NAMALWA (cell line): ENCODE measurements at places on chromosomes 1 and 21.
A peak's percentile ranks its signal among the peaks of the same experiment; 100 is the strongest.

- DNase-seq: no peak
Observed at GRCh38 chr1:243438815-243439214, 183.0 kb downstream of the SDCCAG8 start.

GRCh38 chr1:19219451-19219850 is 9.4 kb upstream of the UBR4 start:
- no peak for DNase-seq

DNA sequence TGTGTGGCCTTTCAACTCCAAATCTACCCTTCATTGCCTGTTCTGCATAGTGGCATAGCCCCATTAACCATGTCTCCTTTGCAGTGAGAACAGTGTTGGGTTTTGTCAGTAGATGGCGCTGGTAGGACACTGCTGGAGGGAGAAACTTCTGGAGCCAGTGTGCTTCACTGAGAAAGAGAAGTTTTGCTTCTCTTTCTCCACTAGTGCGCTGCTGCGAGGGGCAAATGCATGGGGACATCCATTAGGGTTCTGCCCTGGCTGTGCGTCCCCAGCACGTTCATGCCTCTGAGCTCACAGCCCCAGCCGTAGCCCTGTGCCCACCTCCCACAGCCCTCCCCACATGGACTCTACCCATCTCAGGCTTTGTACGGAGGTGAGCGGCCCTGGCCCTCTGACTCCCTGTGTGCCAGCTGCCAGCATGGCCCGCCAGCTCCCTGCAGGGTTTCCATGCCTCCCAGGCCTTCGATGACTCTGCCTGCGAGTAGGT is 53.1 kb downstream of the RIMS3 start:
- DNase-seq: peak; percentile 90

GRCh38 chr1:108830119-108831008 is 26.5 kb downstream of the AKNAD1 start:
- DNase-seq: no peak

DNA sequence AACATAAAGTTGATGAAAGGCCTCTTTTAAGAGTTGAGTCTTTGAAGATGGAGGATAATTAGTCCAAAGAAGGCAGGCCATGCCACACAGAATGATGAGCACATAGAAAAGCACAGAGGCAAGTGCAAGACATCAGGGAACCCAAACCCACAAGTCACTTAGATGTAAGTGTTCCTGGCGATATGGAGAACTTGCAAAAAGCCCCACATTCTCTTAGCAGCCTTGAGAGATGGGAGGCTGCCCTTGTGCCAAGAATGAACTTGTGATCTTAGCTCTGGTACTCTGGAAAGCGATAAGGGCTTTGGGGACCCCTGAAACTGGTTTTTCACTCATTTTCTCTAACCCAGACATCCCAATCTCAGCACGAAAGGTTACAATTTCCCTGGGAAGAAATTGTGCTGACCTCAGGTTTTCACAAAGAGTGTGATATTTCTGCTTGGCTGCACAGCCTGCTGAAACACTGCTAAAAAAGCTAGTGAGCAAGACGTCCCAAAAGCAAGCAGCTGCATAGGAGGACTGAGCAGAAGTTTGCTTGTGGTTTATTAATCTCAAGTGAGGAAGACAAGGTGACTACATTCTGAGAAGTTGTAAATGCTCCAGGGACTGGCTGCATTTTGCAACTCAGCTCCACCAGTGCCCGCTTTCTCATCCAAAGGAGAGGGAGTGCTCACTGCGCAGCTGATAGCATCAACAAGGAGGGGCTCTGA is 496.9 kb upstream of the CAMK1G start:
- no peak for DNase-seq

- no peak for DNase-seq
Observed at GRCh38 chr1:218462116-218462515, 117.0 kb downstream of the TGFB2 start.

- no peak for DNase-seq
Observed at GRCh38 chr21:44933199-44933917, 6.5 kb upstream of the SLX9 start.

GRCh38 chr1:3463013-3463385 is 8.5 kb downstream of the ARHGEF16 start:
- no peak for DNase-seq

DNA sequence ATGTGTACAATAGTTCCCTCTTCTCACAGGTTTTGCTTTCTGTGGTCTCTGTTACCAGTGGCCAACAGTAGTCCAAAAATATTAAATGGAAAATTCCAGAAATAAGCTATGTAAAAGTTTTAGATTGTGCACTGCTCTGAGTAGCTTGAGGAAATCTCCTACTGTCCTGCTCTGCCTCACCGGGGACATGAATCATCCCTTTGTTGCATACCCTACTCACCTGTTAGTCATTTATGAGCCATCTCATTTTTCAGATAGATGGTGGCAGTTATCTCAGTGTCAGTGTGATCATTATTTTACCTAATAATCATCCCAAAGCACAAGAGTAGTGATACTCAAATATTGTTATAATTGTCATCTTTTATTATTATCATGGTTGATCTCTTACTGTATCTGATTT is 688.1 kb downstream of the PLA2G4A start:
- DNase-seq: no peak

DNA sequence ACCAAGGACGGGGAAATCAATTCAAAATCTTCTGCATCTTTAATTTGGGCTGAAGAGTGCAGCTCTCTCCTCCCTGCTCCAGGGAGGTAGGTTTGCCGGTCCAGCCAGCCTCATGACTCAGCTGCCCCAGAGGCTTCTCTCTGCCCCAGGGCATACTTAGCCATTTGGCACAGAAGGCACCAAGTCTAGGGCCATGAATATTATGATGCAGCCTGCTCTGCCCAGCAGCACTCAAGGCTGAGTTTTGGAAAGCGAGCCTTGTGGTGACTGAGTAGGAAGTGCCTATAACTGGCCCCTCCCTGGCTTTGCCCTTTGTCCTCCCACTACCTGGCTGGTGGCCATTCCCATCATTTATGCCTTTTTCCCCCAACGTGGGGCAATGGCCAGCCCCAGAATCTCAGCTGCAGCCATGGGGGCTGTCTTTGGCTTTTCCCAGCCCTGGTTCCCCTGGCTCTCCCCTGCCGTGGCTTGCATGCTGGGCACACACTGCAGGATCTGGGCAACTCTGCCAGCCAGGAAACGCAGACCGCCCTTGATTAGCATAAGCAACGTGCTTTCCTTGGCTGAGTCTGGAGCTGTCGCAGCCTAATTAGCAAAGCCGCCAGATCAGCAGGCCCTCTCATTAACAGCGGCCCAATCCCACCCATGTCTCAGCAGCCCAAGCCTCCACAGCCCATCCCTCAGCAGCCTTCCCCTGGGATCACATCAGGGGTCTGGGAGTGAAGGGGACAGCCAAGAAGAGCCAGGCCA is 258.6 kb upstream of the TMEM51 start:
- no peak for DNase-seq

- no peak for DNase-seq
Observed at GRCh38 chr1:117632269-117633067, 26.6 kb downstream of the TENT5C start.

DNA sequence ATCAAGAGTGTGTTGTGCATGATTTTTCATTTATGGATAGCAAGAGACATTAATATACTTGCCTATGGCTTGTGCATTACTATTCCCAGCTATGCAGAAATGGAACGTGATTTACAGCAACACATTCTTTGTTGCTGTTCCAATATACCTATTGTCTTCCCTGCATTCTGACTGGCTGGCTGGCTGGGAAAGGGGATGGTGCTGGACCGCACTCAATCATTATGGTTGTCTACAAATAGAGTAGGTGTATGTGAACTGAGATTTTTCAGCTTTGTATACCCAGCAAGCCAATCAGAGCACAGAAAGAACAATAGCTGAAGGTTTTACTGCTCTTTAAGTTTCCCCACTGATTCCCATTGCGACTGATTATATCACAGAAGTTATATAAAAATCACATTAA is 167.5 kb downstream of the ATG4C start:
- no peak for DNase-seq

- DNase-seq: no peak
Observed at GRCh38 chr1:54127594-54128300, 25.1 kb downstream of the CDCP2 start.

DNA sequence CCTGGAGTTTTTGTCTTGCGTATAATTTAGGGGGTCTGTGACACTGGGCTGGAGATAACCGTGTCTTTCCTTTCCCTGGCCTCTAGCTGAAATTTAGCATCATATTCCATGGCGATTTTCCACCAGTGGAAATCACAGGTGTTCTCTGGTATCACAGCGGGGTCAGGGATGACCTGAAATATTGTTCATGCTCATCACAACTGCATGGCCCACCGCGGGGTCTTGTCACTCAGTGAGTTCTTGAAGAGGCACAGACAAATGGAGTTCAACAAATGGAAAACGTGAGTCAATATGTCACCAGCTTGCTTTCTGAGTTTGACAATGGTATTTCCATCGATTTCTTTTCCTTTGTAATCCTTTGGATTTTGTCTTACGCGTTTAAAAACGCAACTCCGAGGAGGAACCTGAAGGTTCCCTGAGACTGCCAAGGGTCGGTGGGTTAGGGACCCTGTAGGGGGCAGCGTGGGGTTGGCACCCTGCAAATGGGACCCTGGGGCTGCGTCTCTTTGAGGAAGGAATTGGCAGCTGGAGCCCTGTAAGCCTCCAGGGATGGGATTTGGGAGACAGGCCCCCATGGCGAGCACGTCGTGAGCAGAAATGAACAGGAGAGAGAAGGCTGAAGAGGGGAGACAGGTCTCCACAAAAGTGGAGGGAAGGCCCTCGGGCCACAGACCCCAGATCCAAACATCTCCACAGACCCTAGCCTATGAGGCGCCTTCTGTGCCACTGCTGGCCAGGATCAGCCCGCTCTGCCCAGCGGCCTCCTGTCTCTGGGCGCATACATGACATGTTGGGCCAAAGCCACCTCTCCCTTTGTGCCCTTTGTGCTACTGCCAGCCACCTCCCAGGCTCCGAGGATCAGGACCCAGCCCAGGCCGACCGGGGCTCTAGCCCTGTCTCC is 32.1 kb upstream of the RUNX3 start:
- DNase-seq: no peak

DNA sequence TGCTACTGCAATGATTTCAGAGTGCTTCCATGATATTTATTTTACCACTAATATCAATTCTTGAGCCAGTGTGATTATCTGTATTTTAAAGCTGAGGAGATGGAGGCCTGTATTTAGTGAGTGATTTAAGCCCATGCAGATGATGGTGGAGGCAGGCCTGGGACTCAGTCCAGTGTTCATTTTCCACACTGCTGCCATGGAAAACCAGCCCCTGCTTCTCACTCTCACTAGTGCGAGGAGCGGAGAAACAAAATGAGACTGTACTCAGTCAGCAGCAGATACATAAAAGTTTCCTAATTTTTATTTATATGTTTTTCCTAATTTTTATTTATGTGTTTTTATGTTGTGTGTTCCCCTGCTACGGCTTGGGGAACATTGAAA is 32.8 kb downstream of the LRRC8B start:
- DNase-seq: no peak

DNA sequence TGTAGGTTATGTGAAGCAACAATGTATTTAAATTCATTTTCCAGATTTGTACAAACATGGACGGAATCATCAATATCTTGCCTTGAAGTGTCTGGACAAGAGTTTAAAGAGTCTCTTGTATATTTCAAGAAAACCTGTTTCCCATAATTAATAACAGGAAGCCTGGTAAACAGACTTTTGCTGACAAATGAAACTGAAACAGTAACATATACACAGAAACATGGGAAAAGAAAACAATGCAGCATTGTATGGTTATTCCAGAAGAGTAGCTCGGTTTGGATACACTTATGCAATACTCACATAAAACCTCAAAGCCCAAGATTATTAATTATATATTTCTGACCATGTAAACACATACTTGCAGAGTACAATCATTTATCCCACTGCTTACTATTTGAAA is 265.5 kb downstream of the PTPRC start:
- DNase-seq: no peak

- DNase-seq: no peak
Observed at GRCh38 chr1:108699375-108700332, 7.5 kb downstream of the PRPF38B start.

DNA sequence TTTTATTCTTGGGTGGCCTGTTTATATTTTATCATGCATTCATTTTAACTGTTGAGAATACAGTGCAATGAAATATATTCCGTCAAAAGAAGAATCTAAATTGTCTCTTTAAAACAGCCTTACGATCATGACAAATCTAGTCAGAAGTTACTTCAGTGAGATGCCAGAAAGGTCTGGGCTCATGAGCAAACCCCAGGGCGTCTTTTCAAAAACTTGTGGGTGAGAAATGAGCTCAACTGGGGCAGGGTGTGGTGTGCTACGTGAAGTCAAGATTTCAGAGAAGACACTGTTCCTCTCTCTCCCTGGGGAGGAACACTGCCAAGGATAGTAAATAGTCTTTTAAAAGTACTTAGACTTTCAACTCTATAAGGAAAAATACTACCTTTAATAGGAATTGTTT is 13.4 kb upstream of the UAP1 start:
- DNase-seq: no peak

DNA sequence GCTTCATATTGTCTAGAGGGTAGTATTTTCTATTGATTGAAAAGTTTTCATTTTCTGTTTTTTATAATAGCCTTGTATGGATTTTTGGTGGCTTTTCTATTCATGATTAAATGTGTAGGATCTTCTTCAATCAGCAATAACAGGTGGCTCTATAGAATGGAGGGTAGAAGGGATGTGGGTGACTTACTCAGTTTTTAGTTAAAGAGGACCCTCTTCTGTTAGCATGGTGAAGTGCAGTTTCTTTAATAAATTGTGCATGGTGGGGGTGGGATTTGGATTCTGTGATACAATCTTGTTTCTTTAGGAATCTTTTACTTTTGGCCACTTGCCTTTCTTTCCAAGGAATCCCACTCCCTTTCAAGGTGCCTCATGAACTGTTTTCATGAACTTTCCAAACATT is 64.7 kb downstream of the SLC35A3 start:
- DNase-seq: peak; percentile 72

- DNase-seq: no peak
Observed at GRCh38 chr1:77434967-77435366, 153.1 kb downstream of the AK5 start.

DNA sequence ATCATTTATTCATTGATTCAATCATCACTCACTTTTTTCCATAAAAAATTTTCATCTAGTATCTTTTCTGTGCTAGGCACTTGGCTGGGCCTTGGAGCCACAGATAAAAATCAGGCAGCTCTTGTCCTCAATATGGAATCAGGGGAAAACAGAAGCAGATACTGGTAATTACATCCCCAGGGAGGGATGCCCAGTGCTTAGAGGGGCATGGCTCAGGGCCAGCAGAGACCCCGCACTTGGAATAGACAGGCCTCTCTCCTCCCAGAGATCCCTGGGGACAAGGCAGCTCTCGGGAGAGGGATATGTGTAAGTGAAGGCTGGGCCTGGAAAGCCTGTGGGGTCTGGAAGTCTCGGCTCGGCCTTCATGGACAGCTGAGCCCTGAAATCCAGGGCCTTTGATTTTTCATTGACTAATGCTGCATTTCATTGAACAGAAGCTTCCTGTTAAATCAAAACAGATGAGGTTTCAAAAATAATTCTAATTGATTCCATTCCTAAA is 180.4 kb downstream of the FOXD2 start:
- no peak for DNase-seq

- DNase-seq: no peak
Observed at GRCh38 chr21:22352088-22352487, 1353.9 kb downstream of the NCAM2 start.
